Fibroblast of skin of left quadriceps (primary cell): ENCODE measurements at places on chromosomes 11 and 22.

DNA sequence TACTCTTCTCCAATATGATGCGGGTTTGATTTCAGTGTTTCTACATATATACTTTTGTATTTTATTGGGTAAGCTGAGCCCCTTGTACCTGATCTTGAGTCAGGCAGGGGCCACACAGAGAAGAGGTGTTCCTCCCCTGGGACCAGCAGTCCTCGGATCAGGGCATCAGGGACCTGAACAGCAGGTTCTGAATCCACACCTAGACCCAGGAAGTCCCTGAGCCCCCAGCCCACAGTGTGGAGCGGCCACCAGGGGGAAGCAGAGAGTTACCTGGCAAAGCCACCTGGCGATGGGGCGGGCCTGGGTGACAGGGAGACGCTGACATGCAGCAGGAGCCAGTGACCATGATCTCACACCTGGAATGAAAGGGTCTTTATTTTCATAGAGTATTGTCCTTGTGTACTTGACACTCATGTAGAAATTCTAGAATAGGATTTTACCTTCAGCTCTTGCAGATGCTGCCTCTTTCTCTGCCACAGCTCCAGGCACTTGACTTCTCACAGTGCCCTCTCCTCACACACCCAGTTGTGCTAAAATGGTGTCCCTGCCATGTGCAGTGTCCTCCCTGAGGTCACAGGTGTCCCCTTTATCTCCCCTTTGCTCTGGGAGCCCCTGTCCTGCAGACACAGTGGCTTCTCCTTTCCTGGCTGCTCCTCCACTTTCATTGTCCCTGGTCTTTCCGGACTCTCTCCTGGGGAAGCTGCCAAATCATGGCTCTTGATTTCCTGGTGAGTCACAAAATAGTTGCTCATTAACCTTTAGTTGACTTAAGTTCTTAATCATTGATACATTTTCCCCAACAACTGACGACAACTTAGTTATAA, 48.5 kb downstream of the GGTLC2 start:
- DNase-seq = no peak

DNA sequence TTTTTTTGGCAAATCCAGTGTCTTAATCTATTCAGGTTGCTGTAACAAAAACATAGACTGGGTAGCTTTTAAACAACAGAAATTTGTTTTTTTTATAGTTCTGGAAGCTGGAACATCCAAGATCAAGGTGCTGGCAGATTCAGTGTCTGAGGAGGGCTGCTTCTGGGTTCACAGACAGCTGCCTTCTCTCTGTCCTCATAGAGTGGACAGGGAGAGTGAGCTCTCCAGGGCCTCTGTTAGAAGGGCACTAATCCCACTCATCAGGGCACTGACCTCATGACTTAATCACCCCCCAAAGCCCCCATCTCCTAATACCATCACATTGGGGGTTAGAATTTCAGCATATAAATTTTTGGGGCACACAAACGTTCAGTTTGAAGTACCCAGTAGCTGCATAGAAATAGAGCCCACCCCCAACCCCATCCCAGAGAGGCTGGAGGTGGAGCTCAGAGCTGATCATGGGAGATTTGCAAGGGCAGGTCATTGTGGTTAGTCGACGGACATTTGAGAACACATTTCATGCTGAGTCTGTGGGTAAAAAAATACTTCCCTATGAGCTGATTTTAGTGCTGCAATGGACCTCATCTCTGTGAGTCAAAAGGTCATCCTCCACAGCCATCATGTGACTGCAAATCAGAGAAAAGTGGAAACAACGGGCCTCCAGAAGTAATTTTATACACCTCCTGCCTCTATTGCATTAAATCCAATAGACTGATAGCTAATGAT, 203.1 kb upstream of the CADM1 start:
- DNase-seq = no peak

- DNase-seq = no peak
Measured at GRCh38 chr22:35949243-35949642, 79.4 kb downstream of the RBFOX2 start.

GRCh38 chr11:11420191-11420898, 67.3 kb upstream of the CSNK2A3 start:
- no peak for DNase-seq

GRCh38 chr11:12761029-12761428, 86.8 kb downstream of the TEAD1 start:
- DNase-seq = no peak

GRCh38 chr11:121298774-121299173, 6.2 kb downstream of the SC5D start:
- no peak for DNase-seq

DNA sequence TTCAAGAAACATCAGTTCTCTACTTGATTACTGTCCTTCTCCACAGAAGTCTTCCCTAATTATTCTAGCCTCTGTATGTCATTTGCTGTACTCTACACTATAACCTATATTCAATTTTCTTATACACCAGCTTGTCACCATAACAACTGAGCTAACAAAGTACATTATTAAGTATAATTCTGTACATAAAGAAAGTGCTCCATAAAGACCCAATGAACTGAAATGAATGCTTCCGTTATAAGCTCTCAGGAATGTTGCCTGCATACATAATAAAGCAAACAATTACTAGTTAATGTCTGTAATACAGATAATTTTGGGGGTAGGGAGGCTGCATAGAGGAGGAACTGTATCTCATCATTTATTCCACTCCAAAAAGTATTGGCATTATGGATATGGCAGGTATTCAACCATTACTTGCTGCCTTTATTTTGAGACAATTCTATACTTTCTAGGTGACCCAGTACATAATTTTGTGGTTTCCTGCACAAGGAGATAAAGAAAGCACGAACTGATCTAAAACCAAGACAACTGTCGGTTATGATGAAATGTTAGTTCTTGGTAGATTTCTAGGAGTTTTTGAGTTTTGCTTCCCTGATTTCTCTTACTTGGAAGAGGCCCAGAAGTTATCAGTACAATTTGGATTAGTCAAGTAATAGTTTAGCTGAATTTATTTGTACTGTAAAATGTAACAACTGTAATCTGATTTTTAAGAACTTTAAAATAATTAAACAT, 202.5 kb downstream of the SBF2 start:
- DNase-seq = no peak

GRCh38 chr11:112961751-112962578, 745 bp downstream of the NCAM1 start:
- DNase-seq = no peak

- no peak for DNase-seq
Measured at GRCh38 chr11:115965767-115966504, 461.7 kb upstream of the CADM1 start.

DNA sequence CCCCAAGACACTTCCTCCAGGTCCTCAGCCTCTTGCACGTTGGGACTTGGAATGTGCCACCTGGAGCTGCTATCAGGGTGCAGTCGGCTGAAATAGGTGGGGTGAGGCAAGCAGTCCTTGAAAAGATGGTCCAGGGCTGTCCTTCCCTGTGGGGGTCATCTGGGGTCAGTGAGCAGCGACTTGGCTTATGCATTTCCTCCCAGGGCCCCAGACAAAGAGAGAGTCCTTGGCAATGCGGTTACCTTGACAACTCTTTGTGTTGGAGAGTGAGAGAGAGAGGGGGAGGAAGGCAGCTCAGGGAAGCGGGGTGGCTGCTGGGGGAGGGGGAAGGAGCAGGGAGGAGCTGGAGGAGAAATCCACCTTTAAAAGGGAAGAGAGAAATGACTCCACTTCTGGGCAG, 93.8 kb downstream of the MIAT start:
- no peak for DNase-seq

DNA sequence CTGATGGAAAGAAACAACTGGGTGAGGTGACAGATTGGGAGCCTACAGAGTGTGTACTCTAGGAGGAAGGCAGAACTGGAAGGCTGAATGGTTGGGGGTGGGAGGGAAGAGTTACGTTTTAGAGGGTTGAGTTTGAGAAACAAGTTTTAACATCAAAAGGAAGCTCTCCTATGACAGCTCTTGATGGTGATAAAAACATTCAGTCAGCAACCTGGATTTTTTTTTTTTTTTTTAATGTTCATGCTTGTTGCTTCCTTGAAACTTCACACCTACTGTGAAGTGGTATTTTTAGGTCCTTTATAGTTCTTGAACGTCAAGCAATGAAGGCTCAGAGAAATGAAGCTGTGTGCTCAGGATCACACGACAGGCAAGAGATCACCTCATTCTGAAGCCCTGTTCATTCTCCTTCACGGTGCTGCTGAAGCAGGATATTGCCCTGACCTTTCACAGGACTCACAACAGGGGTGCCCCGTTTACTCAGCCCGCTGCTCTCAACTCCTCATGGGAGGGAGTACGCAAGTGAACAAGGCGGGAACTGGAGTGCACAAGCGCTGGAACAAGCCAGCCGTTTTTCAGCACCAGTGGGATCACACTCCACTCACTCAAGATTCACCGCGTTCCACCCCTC, 1.6 kb upstream of the TMEM109 start:
- no peak for DNase-seq

GRCh38 chr11:110762590-110762989, 50.4 kb upstream of the ARHGAP20 start:
- DNase-seq = no peak

DNA sequence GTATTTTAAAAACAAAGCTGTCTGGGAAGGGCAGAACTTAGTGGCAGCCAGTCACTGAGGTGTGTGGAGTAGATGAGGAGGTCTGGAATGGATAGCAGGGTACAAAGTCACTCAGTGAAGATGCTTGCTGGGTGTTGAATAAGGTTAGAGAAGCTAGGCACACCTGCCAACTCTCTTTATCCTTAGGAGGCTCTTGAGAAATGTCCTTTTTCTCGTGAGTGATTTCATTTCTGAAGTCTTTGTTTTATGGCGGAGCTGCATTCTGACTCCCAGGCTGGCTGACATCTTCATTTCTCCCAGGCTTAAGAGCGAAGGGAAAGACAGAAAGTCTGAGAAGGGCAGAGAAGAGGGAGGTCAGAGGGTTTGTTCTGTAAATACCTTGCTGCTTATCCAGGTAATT, 31.0 kb downstream of the CECR2 start:
- DNase-seq = no peak

DNA sequence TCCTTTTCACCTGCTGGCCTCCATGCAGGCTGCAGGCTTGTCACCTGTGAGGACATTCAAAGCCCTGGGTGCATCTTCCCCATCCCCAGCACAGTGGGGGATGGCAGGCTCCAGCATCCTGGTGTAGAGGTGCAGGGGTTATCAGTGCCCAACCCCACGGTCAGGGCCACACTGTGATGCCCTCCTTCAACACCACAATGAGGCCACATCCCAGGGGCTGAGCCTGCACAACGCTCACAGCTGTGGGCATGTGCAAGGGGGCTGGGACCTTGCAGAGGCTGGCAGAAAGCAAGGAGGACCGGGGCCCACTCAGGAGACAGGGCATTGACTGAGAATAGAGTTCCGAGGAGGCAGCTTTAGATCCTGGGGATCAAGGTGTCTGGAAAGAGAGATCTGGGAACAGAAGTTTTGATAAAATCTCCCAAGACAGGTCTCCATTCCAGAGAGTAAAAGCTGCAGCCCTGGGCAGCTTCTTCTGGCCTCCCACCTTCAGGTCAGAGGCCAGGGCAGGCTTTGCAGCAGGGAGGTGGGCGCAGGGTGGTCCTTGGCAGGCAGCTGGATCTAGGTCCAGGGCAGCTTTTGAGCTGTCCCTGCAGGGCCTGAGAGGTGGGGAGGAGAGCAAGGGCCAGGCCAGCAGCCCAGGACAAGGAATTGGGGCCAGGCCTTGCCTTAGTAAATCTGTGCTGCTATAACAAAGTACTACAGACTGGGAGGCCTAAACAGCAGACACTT, 250.8 kb upstream of the B3GAT1 start:
- no peak for DNase-seq

- DNase-seq = no peak
Measured at GRCh38 chr22:49446759-49447710, 380.6 kb downstream of the BRD1 start.

GRCh38 chr11:44595964-44596381, 30.5 kb downstream of the CD82 start:
- no peak for DNase-seq

GRCh38 chr11:74450318-74450717, 17.0 kb downstream of the KCNE3 start:
- no peak for DNase-seq

DNA sequence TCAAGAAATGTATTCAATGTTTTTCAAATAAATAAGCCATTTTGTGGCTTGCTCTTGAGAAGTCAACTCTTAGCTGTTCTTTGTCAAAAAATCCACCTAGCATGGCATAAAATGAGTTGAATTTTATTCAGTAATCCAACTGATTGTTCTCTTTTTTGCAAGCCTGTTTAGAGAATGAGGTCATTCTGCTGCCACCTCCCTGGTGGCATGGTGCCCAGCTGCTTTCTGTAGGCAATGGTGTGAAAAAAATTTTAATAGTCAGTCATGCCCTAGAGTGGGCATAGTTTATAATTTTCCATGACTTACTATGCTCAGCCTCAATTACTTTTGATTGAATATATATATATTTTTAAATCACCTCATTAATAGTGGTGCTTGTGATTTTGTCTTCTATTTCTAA, 177.2 kb downstream of the INSC start:
- no peak for DNase-seq

DNA sequence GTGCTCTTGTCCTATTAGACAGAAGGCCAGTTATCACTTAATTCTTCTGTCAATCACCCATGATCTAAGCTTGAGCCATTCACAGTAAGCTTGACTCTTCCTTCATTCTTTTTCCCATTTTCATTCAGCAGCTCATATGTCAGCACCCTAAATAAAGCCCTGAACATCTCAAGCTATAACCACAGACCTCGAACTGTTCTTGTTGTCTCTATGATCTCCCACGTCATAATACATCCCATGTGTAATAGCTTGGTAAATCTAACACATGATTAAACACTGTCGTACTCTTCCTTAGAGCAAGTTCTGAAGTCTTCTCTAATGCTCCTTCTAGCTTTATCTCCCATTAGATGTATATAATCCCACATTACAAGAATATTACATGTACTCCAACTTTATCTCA, 14.4 kb downstream of the MUC15 start:
- DNase-seq = no peak

DNA sequence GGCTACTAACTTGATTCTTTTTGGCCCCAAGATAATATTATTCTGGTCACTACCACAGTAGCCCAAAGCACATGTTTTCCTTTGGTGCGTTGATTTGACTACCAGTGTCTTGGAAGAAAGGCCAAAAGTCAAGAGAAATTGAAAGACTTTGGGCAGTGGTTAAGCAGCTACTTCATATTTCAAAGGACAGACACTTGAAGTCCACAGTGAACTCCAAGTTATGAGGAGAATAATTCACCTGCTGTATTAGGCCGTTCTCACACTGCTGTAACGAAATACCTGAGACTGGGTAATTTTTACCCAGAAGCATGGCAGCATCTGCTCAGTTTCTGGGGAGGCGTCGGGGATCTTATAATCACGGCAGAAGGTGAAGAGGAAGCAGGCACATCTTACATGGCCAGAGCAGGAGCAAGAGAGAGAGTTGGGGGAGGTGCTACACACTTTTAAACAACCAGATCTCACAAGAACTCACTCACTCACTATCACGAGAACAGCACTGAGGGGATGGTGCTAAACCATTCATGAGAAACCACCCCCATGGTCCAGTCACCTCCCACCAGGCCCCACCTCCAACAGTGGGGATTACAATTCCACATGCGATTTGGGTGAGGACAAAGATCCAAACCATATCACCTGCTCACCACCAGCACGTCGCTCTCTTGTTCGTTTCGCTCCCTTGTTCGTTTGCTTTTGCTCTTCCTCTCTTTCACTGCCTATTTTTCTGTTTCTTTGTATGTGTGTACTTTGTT, 40.2 kb upstream of the PICALM start:
- DNase-seq = no peak

GRCh38 chr11:86182976-86183584, 61.5 kb upstream of the EED start:
- no peak for DNase-seq
